ENCODE measurements at places on chromosomes 13 and 19.

- no peak for DNase-seq
Observed at GRCh38 chr13:44818428-44818827, 170.8 kb downstream of the NUFIP1 start.

- no peak for DNase-seq
Observed at GRCh38 chr13:49904729-49905456, 31.2 kb downstream of the SPRYD7 start.

GRCh38 chr19:4547303-4548237, 7.7 kb upstream of the LRG1 start:
- no peak for DNase-seq

- peak; percentile 63 for DNase-seq
Observed at GRCh38 chr13:27455331-27455855, 5.0 kb upstream of the MTIF3 start.

DNA sequence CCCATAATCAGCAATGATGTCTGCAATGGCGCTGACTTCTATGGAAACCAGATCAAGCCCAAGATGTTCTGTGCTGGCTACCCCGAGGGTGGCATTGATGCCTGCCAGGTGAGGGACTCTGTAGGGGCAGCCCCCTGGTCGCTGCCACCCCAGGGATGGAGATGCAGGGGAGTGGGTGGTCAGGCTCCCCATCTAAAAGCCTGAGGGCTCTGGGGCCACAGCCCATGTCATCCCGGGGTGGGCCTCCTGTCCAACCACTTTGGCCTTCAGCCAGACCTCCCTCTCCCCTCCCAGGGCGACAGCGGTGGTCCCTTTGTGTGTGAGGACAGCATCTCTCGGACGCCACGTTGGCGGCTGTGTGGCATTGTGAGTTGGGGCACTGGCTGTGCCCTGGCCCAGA, 24.1 kb downstream of the HPN start:
- DNase-seq: no peak

DNA sequence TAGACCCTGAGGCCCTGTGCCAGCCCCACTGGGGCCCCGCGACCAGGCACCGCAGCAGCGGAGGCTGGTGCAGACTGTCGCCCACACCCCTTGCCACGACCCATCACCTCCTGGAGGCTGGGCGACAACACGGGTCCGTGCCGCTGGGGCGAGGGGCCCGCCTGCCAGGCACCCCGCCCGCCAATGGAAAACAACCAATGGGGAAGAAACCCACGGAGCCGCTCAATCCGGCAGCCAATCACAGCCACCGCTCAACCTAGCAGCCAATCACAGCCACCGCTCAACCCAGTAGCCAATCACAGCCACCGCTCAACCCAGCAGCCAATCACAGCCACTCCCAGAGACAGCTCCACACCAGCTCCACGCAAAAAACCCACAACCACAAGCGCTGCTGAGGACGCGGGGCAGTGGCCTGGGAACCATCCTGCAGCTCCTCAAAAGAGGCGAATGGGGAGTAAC, 29.7 kb downstream of the GPX4 start:
- DNase-seq: peak; percentile 89

GRCh38 chr13:27973291-27973690, 4.2 kb upstream of the CDX2 start:
- peak; percentile 18 for DNase-seq

GRCh38 chr13:28336193-28336657, 158.7 kb downstream of the FLT1 start:
- DNase-seq: no peak

GRCh38 chr13:20796791-20797508, 23.2 kb upstream of the EEF1AKMT1 start:
- DNase-seq: no peak

DNA sequence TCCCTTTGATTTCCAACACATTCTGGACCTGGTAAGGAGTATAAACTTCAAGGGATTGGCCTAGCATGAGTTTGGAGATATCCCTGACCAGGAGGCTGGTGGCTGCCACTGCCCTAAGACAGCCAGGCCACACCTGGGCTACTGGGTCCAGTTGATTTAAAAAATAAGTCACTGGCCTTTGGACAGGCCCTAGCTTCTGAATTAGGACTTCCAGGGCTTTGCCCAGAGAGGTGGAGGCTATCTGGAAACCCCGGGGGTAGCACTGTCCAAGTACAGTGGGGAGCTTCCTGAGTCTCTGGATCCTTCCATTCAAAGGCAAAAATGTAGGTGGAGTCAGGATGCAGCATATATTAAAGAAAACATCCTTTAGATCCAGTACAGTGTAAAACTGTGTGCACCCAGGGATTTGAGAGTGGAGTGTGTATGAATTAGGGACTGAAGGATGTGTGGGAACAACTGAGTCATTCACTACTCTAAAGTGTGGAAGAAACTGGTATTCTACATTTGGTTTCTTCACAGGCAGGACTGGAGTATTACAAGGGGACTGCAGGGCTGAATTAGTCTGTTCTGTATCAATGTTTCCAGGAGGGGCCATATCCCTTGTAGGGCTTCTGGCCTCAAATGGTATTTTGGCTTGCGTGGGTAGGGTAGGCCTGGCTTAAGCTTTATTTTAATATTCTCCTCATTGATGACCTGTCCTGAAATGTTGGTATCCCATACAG, 14.8 kb upstream of the FCGBP start:
- peak; percentile 43 for DNase-seq

DNA sequence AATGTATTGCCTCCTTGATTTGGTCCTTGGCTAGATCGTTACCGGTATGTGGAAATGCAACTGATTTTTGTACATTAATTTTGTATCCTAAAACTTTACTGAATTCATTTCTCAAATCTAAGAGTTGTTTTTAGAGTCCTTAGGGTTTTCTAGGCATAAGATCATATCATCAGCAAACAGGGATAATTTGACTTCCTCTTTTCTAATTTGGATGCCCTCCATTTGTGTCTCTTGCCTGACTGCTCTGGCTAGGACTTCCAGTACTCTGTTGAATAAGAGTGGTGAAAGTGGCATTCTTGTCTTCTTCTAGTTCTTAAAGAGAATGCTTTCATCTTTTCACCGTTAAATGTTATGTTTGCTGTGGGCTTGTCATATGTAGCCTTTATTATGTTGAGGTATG, 12.0 kb upstream of the CYP2A13 start:
- no peak for DNase-seq

DNA sequence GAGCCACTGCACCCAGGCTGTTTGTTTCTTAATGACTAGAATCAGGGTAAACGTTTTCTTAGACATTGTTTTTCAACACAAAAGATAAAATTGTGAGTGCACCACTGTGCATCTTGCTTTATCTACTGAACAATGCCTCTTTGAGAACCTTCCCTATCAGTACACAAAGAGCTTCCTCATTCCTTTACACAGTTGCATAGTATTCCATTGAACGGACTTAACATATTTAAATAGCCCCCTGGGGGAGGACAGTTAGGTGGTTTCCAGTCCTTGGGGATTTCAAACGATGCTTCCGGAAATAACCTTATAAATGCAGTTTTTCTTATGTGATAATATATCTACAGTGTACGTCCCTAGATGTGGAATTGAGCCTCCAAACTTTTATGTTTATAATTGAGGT, 8.6 kb downstream of the POLD1 start:
- no peak for DNase-seq

- no peak for DNase-seq
Observed at GRCh38 chr13:39897636-39898035, 242.2 kb downstream of the COG6 start.

DNA sequence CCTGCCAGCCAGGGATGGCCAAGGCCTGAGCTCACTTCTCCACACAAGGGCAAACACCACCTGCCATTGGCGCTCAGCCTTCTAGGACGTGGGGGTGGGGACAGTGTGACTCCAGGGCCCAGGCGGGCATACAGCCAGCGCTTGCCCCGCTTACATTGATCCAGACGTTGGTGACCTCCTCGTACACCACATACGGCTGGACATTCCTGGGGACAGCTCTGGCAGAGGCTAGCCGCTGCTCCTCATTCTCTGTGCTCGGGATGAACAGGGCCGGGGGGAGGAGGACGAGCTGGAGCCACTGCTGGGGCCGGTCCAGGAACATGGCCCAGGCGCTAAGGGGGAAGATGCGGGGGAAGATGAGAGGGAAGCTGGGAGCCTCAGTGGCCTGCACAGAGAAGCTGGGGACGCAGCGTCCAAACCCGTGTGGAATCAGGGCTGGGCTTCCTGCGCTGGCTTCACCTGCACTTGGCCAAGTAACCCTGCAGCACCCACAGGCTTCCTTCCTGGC, 25.1 kb upstream of the MYDGF start:
- DNase-seq: no peak

GRCh38 chr19:56619121-56619520, 23.8 kb upstream of the SMIM17 start:
- DNase-seq: no peak

DNA sequence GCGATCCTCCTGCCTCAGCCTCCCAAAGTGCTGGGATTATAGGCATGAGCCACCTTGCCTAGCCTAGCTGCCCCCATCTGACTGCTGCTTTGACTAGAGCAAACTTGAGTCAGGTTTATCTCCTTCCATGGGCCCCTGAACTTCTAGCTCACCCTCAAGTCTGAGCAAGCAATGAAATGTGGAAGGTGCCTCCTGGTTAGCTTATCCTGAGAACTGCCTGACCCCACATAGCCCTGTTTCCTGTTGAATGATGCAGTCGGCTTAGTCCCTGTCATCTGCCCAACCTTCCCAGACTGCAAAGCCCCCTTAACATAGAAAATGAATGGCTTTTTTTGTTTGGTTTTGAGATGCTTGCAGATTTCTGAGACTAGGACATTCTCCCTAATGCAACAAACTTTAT, 8.9 kb upstream of the TMEM160 start:
- no peak for DNase-seq

GRCh38 chr13:114064450-114065140, 67.8 kb downstream of the RASA3 start:
- DNase-seq: no peak

DNA sequence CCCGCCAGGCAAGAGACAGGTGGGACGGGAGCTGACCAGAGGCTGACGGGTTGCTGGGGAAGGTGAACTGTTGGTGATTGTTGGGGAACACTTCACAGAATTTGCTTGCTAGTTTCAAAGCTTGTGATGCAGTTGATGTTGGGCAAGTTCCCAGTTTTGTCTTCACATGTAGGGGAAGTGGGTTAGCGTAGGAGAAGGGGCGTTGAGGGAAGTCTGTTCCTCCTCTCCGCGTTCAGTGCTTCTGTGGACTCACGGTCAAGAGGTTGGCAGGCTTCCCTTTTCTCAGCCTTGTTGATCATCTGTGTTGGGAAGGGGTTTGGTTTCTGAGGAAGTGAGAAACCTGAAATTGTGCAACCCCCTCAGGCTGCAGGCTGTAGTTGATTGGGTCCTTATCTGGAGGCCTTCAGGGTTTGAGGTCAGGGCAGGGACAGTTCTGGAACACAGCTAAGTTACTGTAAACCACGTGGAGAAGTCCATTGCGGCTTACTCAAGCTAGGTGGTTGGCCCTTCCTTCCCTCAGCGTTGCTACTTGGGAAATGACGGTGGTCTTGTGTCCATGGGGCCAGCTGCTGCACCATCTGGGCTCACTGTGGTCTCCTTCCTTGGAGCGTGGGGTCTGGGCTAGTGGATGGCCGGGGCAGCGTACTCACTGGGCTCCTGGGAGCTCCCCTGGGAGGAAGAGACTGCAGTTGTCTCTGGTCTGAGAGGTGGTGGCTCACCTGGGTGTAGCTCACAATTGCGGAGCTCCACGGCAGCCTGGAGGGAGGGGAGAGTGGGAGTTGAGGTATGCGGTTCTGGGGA, 7.5 kb downstream of the RPS9 start:
- DNase-seq: peak; percentile 84

DNA sequence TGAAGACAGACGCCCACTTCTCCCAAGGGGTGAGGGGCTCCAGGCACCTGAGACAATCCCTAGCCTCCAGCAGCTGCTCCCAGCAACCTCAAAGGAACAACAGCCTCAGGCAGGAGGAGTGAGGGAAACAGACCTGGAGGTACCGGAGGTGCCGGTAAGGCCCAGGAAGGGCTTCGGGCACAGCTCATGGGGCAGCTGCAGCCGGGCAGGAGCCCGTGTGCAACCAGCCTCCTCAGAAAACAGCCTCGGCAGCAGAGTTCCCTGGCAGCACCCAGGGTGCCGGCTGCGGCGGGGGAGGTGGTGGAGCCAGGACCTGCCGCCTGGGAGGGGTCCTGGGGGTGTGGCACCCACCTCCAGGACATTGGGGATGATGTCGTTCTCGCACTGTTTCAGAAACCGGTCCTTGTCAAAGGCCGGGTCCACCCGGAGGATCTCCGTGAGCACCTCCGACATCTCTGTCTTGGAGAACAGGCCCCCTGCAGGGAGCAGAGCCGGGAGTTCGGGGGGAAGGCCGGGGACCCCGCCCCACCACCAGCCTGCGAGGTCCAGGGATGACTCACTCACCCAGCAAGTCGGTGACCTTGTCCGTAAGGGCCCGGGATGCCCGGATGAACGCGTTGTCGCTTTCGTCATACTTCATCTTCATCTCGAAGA, 6.5 kb upstream of the CTXN1 start:
- no peak for DNase-seq

DNA sequence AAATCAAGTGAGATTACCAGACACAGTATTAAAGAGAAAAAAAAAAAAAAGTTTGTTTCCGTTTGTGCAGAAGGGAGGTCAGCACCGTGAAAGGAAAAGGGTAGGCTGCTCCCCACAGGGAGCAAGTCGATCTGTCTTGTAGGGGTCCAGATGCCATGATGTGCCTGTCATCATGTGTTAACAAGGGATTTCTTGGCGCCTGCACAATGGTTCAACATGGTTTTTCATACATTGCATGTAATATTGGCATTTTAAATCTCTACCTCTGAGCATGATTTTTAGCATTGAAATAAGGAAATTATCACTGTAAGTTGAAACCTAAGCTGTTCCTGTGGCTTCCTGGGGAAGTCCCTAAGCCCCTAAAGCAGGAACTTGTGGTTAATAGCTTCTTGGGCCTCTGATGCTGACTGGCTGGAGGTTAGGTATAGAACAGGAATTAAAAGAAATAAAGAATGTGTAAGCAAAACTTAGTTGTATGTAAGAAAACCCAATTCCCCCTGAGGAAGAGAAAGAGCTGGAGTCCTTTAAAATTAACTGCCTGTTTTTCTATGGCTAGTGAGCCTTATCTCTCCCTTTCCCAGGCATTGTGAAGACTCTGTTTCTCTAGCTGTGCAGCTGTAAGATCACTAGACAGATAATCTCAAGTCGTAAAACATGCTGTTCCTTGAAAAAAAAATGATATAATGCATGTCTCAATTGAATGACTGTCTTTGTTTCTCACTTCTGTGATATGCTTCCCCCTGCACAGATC, 7.4 kb upstream of the FCGBP start:
- DNase-seq: peak; percentile 62
